GM13976 (cell line): ENCODE measurements at places on chromosomes 16 and 17.

GRCh38 chr17:42457107-42457792 is 1.4 kb upstream of the ATP6V0A1 start:
- DNase-seq, result no peak

DNA sequence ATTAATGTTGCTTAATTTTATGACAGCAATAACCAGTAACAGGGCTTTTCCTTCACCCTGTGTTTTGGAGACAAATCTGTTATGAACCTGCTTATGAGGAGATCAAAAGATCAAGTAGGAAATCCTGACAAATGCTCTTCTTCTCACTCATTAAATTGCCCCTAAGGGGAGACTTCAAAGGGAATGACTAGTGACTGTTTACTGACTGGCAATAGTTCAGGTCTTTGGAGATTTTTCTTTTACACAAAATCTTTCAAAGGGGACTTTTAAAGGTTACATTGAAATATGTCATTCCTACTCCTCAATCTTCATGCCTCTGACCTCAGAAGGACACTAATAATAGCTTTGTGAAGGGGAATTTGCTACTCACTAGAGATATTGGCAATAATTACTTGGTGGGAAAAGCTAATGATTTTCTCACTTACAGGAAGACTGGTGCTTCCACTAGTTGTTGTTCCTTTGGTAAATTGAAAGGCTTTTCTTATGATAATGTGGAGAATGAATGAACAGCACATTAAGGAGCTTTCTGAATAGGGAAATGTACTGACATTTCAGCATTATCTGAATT is 292.9 kb upstream of the CA10 start:
- no peak for DNase-seq

- DNase-seq, result peak; percentile 58
Measured at GRCh38 chr17:40561871-40562611, 3.2 kb downstream of the CCR7 start.

GRCh38 chr17:74403512-74404137 is 28.3 kb upstream of the GPRC5C start:
- DNase-seq, result no peak

GRCh38 chr16:23608194-23608593 is 12.1 kb upstream of the NDUFAB1 start:
- no peak for DNase-seq

- DNase-seq, result no peak
Measured at GRCh38 chr17:8311131-8311790, 1.2 kb downstream of the ARHGEF15 start.

DNA sequence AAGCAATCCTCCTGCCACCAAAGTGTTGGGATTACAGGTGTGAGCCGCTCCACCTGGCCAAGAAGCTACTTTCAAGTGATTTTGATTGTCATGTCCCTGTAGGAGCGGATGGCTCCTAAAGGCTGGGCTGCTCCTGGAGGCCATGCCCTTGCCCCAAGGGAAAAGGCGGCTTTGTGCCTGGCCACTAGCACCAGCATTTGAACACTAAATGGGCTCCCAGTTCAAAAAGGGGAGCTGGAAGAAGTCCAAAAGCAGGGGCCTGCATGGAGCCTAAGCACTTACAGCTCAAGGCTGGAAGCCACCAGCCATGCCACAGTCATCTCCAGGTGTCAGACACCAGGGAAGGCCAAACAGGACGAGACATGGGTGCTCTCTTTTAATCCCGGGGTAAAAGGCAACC is 26.8 kb downstream of the SPHK1 start:
- no peak for DNase-seq

DNA sequence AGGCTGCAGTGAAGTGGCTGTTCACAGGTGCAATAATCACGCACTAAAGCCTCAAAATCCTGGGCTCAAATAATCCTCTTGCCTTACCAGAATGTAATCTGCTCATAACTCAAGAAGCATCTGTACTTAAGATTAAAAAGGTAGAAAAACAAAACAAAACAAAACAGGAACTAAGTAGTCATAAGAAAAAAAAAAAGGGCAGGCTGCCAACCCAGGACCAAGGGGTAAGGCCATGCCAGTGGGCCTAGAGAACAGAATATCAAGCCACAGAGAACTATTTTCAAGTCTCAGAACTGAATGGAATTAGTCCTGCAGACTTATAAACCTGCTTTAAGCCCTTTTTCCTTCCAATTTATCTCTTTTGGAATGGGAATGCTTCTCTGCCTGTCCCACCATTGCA is 64.8 kb upstream of the TBC1D3K start:
- DNase-seq, result no peak

GRCh38 chr16:23508589-23509440 is 1.5 kb downstream of the GGA2 start:
- no peak for DNase-seq

DNA sequence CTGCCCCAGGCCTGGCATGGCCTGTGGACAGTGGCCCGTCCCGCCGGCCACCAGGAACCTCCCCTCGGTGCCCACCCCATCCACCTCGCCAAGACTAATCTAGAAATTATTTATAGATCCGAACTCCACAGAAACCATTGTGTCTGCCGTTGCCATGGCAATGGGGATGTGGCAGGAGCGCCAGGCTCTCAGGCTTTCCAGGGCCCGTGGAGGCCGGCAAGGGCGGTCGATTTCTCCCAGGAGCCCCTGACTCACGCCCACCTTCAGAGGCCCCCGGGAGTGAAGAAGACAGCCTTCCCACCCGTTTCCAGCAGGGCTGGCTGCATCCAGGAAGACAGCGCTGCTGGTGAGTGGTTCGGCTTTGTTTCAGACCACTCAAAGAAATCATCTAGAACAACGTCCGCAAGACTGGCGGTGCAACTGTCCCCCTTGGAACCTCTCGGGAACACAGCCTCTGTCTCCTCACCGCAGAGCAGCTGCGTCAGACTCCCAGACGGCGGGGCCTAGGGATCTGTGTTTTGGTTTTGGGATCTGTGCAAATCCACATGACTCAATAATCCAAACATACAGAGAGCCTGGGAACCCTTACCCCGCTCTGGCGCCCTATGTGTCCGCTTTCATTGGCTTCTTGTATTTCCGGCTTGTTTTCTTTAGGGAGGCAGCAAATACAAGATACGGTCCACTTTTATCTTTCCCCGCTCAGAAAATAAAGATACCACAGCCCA is 48.5 kb upstream of the ZCCHC14 start:
- DNase-seq, result no peak

GRCh38 chr16:79195938-79196337 is 404.6 kb downstream of the MAF start:
- DNase-seq, result no peak

DNA sequence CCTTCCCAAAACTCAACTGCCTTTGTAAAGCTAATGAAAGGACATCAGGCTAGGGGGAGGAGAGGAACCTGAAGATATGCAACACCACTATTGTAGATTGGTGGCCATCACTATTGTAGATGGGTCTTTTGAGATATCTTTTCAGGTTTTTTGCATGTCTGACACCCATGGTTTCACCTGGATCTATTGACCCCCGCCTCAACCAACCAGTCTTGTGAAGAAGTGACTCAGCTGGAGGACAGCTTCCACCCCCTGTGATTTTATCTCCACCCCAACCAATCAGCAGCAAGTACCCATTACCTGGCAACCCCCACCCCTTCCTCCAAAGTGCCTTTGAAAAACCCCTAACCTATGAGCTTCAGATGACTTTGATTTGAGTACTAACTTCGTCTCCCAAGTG is 382.6 kb upstream of the GOT2 start:
- no peak for DNase-seq

DNA sequence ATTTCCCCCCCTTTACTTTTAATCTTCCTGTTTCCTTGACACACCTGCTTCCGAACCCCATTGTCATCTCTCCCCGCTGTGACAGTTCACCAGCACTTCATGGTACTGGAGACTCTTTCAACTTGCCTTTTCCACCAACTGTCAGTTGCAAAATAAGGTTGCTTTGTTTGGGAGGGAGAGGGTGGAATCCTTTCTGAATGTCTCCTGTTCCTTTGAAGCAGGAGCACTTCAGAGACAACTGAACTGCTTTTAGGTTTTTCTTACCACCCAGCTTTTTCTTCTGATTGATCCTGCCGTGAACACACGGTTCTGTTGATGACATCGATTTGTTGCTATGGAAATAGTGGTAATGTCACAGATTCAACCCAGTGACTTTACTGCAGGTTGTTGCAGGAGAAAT is 42.0 kb downstream of the RPA1 start:
- no peak for DNase-seq

GRCh38 chr16:51106535-51106934 is 44.5 kb downstream of the SALL1 start:
- DNase-seq, result no peak

DNA sequence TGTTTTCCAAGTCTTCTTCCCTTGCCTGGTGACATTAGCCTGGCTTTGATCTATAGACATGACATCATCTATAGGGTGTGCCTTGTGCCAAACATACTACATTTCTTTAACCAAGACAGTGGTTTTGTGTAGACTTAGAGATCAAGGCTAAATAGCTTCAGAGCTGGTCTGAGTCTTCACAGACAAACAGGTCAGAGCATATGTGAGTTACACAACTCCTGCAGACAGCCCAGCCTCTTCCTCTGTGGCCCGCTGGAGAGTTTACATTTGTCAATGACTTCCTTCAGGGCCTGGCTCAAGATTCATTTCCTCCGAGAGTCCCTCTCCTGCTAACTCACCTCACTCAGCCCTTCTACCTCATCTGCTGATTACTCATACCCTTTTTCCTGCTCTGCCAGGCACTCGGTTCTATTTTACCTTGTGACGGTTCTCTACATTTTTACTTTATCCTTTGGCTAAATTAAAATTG is 73.1 kb upstream of the TANC2 start:
- DNase-seq, result no peak

- DNase-seq, result no peak
Measured at GRCh38 chr16:66895999-66896398, 15.7 kb downstream of the PDP2 start.

- DNase-seq, result no peak
Measured at GRCh38 chr16:74575807-74576643, 30.9 kb downstream of the GLG1 start.

GRCh38 chr16:72895951-72896350 is 152.0 kb downstream of the ZFHX3 start:
- no peak for DNase-seq

GRCh38 chr17:49691086-49691676 is 13.3 kb upstream of the SPOP start:
- no peak for DNase-seq

GRCh38 chr16:52056259-52056658 is 490.7 kb downstream of the TOX3 start:
- DNase-seq, result no peak

DNA sequence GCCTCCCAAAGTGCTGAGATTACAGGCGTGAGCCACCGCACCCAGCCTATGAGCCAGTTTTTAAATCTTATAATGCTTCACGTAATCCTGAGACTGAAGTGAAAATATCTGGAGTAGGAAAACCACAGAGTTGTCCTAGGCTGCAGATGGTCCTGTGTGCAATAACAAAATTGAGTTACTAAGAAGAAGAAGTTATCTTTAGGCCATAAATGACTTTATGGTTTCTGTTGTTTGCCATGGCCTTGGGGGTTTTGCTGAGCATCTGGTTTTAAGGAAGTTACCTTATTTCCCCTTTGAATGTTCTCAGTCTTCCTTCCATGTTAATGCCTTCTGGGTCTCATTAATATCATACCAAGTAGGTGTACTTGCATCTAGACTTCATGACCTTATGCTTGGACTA is 16.5 kb downstream of the NMT1 start:
- peak; percentile 68 for DNase-seq

- DNase-seq, result no peak
Measured at GRCh38 chr16:30775131-30775391, 11.9 kb downstream of the ZNF629 start.

GRCh38 chr16:67396159-67397035 is 3.1 kb upstream of the TPPP3 start:
- DNase-seq, result no peak

- no peak for DNase-seq
Measured at GRCh38 chr17:60134396-60135150, 15.2 kb upstream of the CA4 start.

DNA sequence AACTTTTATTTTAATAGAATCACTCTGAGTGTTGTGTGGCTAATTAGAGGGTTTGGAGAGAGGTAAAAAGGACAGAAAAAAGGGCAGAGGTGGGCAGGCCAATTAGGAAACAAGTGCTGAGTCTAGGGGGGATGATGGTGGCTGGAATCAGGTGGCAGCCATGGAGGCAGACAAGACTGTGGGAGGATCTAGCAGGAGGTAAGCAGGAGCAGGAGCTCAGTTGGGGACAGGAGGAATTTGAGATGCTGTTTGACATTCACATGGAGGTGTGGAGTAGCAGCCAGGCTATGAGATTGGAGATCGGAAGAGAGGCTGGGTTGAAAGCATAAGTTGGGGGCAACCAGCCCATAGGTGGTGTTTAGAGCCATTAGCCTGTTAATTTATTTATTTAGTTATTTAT is 3.7 kb upstream of the MT4 start:
- DNase-seq, result no peak

- no peak for DNase-seq
Measured at GRCh38 chr17:48045316-48046001, 2.7 kb upstream of the NFE2L1 start.

GRCh38 chr17:78284146-78284545 is 52.7 kb downstream of the TMEM235 start:
- no peak for DNase-seq

- no peak for DNase-seq
Measured at GRCh38 chr17:68489919-68490318, 22.3 kb upstream of the PRKAR1A start.

GRCh38 chr17:74763565-74764387 is 12.4 kb downstream of the NAT9 start:
- no peak for DNase-seq

- peak; percentile 52 for DNase-seq
Measured at GRCh38 chr17:51764387-51764971, 394.0 kb downstream of the CA10 start.

DNA sequence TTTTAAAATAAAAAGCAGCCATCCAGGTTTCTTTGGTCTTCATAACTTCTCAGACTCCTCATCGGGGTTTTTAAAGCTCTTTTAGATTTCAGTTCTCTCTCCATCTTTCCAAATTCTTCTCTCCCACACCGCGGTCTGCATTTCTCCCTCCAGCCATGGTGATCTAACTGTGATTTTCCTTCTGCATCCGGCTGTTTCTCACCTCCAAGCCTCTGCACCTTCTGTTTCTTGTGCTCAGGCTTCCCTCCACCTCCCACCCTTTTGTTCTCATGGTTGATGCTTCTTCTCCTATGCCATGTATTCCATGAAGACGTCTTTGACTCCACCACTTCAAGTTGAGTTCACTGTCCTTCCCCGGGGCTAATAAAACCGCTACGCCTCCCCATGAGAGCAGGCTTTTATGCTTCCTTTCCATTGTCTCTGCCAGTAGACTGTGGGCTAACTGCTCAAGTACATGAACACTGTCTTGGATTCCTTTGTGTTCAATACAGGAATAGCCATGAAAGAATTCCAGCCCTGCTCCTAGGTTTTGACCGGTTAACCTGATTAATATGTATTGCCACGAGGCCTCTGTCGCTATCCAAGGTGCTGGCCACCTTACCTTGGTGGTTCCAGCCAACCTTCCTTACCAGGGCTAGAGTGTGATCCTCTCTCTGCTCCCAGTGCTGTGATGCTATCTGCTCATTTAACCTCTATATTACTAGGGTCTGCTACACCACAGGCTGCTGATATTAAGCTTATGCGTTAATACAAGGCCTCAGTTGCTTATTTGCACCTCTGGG is 625.1 kb downstream of the HS3ST4 start:
- DNase-seq, result no peak
